NCI-H1048 (cell line): ENCODE measurements at places on chromosomes 5 and 9.
A peak's percentile ranks its signal among the peaks of the same experiment; 100 is the strongest.

DNA sequence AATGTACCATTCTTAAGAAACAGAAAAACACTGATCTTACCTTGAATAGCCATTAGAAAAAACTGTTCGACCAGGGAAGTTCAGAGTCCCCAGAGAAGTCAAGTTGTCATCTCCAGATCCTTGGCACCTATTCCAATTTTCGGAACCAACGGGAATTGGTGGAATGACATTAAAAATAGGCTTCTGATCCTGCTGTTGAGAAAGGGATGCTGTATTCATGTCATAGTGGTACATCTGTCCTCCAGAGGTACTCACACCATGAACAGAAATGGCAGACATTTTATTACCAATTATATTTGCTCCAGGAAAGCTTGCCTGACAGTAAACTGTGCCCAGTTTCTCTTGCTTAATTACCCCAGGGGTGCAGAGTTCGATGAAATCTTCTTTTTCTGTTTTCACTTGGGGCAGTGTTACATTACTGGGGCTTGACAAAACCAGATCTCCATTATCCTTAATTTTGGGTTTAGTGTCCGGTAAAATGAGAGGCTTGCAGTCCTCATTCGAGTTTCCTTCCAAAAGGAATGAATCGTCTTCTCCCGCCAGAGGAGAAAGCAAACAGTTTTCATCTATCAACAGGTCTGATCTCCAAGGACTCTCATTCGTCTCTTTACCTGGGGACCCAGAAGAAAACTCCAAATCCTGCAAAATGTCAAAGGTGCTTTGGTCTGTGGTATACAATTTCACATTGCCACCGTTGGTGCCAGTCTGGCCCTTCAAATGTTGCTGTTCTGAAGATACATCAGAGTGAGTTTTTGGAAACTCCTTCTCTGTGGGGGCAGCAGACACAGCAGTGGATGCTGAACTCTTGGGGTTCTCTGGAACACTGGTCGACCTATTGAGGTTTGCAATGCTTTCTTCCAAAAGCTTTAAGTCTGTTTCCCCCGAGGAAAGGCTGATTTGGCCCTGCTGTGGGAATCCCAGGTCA lies 3.6 kb downstream of the NR3C1 start:
- DNase-seq, result no peak

DNA sequence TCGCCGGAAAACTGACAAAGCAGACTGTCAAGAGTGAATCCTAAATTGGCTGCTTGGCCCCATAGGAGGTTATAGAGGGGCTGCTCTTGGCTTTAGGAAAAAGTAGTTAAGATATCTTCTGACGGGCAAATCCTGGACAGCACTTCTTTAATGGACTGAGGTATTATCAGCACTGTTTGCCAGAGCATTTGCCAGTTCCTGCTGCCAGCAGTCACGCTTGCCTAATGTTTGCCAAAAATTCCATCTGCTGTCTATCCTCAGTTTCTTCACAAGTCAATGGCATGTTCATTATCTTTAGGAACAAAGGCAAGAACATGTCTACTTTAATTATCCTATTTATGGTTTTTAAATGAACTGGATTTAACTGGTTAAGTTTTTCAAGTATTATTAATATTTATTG lies 25.8 kb upstream of the SREK1 start:
- DNase-seq, result no peak

DNA sequence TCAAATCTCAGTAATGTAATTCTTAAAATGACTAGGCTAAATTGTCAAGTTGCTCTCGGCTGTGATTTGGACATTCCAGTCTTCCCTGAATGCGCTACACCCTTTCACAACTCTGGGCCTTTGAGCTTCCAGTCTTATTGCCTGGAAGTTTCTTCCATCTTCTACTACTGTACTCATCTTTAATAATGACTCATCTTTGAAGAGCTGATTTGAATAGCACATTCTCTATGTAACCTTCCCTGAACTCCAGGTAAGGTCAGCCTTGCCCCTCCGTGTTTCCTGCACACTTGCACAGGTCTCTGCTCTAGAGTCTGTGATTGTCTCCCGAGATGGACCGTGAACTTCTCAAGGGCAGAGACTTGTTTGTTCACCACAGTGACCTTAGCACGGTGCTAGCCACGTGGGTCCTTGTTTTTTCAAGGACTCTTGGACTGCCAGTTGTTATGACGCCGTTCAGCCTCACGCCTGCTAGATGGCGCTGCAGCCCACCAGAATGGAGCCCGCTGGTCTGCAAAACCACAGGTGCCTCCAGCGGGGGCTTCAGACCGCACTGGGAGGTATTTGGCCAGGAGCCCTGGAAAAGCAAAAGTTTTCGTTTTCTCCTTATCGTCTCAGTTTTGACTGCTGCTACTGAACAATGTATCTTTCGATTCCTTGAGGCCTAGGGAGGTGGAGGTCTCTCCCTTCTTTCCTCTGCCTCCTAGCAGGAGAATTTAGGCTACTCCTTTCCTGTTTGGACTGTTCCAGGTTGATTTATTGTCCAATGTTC lies 44.4 kb downstream of the SEC61B start:
- DNase-seq, result peak; percentile 59

DNA sequence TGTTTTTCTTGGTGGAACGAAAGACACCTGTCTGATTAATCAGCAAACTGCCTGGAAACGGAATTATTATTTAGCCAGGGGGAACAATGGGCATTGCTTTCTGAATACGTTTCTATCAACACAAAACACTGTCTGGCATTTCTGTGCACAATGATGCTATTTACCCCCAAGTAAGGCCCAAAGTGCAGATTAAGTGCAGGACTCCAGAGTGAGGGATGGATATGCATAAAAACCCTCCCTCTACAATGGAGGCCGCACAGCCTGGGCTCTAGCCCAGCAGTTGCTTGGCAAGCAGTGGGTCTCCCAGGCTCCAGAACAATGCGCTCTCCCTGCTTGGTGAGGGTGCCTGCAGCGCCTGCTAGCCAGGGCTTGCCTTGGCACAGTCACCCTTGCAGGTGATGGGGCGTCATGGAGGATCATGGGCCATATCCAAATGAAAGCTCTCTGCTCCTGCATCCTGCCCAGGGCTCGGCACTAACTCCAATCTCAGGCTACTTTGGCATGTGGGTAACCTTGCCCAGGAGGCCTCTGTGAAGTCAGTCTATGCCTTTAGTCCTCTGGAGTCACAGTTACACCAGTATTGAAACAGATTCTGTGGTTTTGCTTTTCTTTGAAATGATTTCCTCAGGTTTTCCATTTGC lies 11.5 kb upstream of the SPATA24 start:
- no peak for DNase-seq

- no peak for DNase-seq
Measured at GRCh38 chr9:114330636-114331035, 967 bp downstream of the ORM2 start.

- DNase-seq, result no peak
Measured at GRCh38 chr5:74623006-74623611, 17.4 kb downstream of the ENC1 start.

DNA sequence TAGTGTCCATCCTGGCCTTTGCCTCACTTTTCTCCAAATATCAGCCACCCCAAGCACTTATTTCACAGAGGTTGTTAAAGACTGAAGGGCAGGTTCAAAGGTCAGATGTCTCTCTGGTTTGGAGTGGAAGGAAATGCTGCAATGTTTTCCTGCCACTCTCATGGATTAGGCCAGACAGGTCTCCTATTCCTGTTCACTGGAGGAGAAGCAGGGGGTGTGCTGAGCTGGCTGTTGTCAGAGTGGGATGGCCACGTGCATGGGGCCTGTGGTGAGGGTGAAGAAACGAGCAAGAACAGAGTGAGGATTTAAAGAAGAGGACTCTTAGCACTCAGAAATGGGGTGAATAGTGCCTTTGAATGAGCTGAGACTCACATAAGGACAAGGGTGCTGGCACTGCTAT lies 6.7 kb downstream of the TMEM8B start:
- no peak for DNase-seq

DNA sequence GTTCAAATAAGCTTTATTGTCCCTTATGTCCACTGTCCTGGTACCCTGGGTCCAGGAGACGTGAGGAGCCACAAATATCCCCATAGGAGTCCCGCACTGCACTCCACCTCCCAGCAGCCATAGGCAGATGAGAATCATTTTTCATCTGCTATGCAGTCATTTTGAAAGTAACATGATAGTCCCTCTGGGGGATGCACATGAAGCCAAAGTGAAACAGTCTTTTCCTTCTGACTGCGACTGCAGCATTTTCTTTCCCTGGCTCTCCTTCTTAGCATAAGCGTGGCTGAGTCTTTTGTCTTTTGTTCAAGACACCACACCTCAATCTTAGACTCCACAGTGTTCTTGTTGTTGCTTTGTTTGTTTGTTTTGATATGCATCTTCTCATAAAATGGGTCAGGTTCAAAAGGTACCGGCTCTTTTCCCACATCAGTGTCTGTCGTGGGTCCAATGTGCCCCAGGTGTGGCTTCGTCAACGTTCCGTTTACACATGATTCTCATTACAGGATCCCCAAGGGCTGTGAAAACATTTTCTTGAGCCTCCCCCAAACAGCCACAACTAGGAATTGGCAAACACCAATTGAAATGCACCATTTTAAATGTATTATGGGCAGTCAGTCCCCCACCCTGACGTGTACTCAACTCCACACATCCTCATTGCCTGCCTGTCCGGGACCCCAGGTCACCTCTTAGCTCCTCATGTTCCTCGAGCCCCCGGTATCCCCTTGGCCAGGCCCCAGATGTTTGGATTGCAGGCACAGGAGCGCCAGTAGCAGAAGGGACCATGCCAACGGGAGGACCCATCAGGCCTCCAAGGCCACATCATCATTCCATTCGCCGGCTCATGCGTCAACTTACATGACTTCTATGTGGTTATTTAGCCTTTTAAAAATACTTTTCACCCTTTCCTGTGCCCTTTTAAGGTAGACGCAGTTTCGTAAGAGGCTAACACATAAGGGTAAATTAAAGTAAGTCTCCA lies 237.8 kb upstream of the DAPK1 start:
- DNase-seq, result no peak

- no peak for DNase-seq
Measured at GRCh38 chr9:113409481-113409880, 994 bp downstream of the POLE3 start.

DNA sequence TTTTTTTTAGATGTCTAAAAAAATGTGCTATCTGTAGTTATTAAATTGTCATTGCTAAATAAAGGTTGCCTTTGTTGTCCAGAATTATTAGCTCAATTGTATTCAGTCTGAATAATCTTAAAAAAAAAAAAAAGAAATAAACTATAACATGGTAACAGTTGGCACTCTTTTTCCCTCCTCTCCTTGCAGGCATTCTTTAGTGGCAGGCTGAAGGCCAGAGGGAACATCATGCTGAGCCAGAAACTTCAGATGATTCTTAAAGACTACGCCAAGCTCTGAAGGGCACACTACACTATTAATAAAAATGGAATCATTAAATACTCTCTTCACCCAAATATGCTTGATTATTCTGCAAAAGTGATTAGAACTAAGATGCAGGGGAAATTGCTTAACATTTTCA lies 87.6 kb upstream of the FAM170A start:
- no peak for DNase-seq
